Cardiac muscle cell (in vitro differentiated cells and primary cell): ENCODE measurements at places on chromosomes 7 and 10. TPM values are rescaled to one million over a fixed set of nuclear protein-coding genes. Genes with fewer than 3 reads are reported as not detected.

The ARMC10 gene
- 29.7 and 33.9 TPM in 2 replicates for total RNA-seq

DNA sequence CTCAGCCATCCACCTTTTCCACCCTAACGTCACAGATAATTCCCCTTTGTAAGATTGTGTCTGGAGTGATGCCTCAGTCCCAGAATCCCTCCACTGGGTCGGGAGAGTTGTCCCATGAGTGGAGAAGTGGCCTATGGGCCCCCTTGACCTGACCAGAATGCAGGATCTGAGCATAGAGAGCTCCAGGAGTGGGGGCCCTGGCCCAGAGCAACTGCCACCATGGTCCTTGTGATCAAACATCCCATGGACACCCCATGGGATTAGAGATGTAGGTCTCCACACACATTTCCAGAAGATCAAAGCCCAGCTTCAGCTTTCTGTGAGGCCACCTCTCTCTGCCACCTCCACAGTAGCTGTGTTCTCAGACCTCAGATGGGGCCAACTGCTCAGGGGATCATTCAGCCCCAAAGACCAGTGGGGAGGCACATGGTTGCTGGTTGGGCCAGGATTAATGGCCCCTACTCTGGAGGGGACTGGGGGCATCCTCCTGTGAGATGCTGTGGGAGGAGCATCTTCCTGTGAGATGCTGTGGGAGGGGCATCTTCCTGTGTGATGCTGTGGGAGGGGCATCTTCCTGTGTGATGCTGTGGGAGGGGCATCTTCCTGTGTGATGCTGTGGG lies 28.5 kb upstream of the DPYSL4 start:
- DNase-seq: no peak

DNA sequence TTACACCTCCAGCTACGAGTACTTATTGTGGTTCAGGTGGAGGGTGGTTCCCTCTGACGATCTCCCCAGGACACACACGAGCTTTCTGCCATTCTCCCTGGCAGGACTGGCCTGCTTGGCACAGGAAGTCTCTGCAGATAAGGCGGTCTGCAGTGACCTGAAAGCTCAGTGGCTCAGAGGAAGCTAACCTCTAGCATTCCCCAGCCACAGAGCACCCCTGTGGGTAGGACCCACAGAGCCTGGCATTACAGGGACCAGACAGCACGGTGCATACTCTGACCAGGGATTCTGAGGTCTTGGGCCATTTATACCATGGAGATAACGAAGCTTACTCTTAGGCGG lies 1.9 kb upstream of the GPR146 start:
- no peak for DNase-seq

The MYOZ1 gene
- total RNA-seq: 13.6 and 16.2 TPM in 2 replicates

DNA sequence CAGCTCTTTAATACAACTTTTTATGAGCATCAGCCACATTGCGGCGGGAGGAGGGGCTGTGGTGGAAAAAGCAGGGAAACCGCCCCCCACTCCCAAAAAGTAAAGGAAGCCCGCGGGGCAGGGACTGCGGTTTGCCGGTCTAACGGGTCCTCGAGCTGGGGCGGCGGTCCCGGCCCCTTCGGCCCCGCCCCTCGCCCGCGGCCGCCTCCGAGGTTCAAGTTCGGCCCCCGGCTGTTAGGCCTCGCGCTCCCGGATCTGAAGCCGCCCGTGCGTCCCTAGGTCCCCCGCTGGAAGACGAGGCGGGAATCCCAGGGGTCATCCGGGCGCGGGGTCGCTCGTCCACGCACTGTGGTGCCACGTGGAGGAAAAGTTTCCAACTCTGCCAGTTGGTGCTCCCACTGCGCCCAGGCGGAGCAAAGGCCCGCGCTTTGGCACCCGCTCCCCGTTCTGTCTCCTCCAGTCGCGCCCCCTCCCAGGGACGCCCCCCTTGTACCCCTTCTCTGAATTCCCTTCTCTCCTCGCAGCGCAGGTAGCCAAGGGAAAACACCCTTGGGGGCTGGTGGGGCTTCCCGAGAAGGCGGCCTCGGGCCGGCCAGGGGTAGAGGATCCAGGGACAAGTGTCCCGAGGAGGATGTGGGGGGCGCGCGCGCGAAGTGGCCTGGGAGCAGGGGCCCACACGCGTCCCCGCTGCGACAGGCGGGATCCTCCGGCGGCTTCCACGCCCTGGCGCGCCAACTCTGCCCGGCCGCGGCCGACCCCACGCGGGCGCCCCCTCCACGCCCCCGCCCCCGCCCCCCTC lies 798 bp upstream of the AUTS2 start:
- peak; percentile 26 for DNase-seq

DNA sequence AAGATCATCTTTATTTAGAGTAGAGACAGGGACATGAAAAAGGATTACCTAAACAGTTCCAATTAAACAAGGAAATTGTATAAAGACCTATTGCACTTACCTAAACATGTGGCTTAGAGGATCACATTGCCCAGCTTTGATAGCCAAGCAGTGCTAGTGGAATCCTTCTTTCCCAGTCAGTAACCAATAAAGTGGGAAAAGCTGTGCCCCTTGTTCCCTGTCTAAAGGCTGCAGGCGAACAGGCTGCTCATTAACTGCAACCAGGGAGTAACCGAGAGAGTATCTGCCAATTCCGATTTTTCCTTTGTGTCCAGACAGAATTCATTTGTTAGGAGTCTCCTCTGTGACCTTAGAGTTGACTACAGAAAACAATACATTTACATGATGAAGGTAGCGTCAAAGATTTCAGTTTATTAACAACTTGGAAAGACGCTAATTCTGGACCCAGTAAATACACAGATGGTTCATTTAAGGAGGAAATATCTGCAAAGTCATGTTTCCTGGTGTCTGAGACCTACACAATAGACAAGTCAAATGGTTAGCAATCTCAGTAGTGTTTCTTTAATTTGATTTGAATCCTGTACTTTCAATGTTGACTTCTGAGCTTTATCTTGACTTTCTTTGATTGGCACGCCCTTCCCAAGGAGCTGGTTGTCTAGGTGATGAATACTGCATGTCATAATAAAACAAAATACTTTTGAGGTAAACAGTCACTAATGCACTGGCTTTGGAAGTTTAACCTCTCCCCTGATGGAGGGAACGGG lies 57.3 kb upstream of the MET start:
- no peak for DNase-seq

DNA sequence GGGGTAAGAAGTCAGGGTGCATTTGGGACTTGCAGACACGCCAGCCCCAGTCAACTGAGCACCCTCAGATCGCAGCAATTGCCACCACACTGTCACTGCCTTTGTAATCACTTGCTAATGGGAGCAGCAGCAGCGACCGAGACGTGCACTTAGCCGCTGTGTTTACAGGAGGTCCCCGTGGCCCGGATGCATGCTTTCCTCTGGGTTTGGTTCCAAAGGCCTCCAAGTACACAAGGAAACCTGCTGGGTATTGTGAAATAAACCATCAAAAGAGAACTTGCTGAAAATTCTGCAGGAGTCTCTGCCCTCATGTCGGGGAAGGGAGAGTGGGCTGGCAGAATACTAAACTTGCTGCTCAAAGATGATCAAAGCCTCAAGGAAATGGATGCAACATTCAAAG lies 341.7 kb downstream of the DNAJB6 start:
- no peak for DNase-seq

DNA sequence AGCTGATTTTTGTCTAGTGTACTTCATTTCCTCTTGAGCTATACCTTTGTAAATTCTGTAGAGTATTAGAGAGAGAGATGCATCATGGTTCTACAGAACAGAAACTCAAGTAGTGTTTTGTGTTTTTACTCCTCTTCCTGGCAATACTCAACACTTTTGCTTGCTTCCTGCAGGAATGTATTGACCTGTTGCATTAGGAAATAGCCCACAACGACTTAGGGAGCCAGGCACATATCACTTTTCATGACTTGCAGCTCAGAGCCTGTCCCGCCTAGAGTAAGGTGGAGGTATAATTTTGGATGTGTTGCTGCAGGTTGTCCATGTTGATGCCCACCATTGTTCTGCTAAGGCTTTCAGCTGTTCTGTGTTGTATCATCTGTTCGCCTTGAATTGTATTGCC lies 216.3 kb downstream of the SDK1 start:
- no peak for DNase-seq

GRCh38 chr10:6912021-6912420 lies 331.9 kb upstream of the PRKCQ start:
- no peak for DNase-seq

DNA sequence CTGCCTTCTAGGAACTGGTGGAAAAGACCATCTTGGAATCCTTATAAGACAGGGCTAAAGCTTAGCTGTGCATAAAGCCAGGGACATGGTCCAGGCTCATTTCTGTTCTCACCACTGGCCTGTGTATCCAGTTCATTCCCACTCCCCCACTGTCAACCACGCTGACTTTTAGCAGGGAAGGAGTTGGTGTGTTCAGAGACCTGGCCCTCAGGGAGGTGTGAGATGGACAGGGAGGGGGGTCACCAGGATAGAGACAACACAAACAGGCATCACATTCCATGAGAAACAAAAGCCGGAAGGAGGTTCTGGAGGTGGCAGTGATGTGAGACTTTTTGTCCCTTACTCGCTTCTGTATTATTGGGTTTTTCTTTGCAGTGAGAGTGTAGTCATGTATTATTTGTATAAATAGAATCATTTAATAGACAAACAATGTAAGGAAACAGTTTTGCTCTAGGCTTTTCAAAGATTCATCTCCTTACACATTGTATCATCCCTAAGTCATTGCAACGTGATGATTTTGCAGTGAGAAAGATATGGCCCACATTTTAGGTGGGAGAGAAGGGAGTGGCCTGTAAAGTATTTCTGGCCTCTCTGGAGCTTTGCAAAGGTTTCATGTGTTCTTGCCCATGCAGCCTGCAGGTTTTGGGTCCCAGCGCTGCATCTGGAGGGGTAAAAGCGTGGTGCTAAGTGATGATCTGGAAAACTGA lies 52.0 kb downstream of the EEPD1 start:
- no peak for DNase-seq

GRCh38 chr7:134512271-134512670 lies 15.1 kb upstream of the AKR1B10 start:
- DNase-seq: no peak

- no peak for DNase-seq
Measured at GRCh38 chr10:97778452-97779302, 6.9 kb upstream of the SFRP5 start.

The TEX47 gene
- not detected in 2 replicates for total RNA-seq

GRCh38 chr10:124106241-124106879 lies 13.0 kb upstream of the CHST15 start:
- peak; percentile 93 for DNase-seq

DNA sequence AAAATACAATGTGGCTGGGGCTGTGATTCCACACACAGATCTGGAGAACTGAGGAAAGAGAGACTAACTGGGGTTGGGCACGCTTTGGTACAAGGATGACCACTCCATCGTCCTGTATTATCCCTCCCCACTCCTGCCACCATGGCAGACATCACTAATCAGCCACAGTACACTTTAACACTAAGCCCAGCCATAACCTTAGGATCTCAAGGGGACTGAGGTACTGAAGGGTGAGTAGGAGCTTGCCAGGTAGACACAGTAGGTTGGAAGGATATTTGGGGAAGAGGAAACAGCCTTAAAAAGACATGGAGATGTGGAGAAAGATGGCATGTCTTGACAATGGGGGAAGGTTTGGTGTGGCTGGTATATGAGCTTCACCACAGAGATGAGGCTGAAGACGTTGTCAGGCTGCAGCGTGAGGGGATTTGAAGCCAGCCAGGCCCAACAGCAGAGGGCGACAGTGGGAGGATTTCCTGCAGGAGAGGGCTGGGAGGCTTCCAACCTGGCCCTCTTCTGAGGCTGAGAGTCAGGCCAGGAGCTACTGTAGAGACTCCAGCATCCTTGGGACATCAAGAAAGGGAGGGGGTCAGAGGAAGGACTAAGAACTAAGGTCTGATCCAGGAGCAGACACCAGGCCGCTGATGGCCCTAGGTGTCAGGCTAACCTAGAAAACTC lies 58.6 kb upstream of the COL13A1 start:
- DNase-seq: peak; percentile 64

DNA sequence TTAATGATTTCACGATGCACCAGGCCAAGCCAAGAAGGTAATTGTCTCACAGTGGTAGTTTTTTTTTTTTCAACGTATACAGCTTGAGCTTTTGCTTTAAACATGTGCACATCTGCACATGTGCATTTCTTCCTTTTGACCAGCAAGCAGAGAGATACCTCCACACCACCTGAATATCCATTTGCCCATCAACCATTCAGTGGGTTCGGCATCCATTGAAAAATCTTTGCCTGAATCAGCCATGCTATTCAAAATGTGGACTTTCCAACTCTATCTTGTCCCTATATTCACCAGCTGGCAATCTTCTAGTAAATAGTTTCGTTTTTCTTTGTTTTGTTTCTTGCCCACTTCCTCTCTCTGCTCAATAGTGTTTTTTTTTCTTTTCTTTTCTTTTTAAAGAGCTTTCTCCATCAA lies 7.7 kb upstream of the TRA2A start:
- DNase-seq: no peak

DNA sequence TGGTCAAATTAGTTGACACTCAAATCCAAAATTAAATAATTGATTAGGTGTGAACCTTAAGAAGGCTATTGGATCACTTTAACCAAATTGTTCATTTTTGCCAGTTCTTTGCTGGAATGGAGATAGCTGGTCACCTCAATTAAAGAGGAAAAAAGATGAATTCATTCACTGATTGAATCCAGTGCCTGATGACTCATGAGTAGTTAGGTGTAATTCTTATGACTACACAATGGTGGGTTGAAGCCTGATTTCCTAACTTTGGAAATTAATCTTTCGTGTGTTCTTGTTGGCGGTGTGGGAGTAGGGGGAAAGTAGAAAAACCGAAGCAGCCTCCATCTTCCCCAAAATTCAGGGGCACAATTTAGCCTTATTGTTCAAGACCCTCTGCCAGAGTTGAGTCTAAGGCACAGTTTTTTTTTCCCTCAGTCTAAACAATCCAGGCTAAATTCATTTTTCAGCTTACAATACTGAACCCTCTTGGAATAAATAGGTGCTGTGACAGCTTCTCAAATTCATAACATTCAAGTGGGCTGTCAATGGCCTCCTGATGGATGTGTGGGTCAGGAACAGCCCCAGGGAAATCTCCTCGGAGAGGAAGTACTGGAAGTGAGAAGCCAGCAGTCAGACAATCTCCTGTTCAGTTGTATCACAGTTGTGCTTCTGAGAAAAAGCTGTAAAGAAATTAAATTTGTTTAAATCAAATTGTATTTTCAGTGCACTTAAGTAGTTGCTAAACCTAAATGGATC lies 356.6 kb downstream of the BBS9 start:
- peak; percentile 11 for DNase-seq

DNA sequence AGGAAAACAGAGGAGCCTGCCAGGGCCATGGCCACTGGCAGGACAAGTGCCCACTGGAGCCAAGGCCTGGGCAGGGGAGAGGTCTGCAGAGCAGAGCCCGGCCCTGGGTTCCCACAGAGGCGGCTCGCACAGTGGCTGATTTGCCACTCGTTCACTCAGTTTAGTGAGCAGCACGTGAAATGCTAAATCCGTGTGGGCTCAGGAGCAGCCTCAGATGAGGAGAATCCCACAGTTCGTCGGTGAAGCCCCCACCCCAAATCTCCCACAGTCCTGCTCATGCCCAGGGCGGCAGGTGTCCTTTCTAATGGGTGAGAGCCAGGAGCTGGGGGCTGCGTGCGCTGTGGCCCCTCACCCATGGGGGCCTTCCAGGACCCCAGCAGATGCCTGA lies 107.7 kb upstream of the FAM20C start:
- DNase-seq: no peak

The CNPY1 gene
- total RNA-seq: 0.15 TPM in 1 of 2 replicates, not detected in the other

The NEUROD6 gene
- not detected in 2 replicates for total RNA-seq
